ENCODE measurements at places on chromosomes 7 and 10.

GRCh38 chr10:132396494-132397035 lies 435 bp upstream of the PWWP2B start:
- DNase-seq, result peak; percentile 78

DNA sequence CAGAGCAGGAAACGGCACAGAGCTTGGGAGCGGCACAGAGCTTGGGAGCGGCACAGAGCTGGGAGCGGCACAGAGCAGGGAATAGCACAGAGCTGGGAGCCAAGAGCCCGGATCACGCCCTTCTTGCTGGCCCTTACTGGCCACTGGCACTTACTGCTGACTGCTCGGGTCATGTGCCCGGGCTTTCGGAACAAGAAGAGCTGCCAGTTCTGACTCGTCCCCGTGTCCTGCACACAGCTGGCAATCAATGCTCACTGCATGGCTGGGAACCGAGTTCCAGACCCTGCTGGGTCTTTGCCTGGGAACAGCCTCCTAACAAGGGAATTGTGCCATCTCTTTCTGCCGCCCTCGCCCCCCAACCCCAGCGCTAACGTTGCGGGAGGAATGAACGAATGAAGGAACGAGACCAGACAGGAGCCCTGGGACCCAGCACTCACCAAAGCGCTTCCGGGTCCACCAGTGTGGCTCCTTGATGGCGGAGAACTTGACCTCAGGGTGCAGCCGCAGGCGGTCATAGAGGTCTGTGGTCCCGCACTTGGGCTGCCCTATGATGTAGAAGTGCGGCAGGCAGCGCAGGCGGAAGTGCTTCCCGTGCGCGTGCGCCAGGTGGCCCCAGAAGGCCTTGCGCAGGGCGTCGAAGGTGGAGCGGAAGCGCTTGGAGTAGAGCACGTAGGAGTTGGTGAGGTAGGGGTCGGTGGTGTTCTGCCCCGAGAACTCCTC lies 49.1 kb downstream of the CHST15 start:
- no peak for DNase-seq

- no peak for DNase-seq
These were observed 76.5 kb downstream of the ELFN1 start for GRCh38 chr7:1746491-1746975.

- peak; percentile 78 for DNase-seq
These were observed 45.6 kb upstream of the SUN1 start for GRCh38 chr7:786472-787255.

GRCh38 chr10:61028861-61029361 lies 84.9 kb upstream of the RHOBTB1 start:
- DNase-seq, result no peak

DNA sequence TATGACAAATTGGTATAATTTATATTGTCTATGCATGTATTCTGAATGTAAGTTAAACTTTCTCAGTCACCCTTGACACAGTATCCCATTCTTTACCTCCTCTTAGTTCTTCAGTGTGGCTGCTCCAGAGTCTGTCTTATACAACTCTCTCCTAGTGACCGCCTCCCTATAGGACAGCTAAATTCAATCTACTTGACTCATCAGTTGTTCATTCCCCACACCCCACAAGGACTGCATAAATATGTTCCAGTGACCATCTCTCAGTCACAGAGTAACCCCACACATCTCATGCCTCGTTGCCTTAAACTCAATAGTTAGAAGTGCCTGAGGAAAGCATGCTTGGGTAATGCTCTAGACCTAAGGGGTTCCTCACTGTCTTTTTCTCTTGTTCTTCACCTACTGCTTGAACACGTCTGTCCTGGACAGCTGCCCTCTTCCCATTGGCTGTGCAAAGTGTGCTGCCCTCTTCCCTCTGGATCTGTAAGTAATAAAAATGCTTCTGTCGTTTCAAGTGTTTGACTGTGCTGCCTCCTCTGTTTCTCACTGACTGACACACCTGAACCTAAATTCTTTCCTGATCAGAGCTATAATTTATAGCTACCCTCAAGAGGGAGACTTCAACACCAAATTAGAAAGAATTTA lies 494.6 kb upstream of the GRM3 start:
- DNase-seq, result no peak

- DNase-seq, result peak; percentile 82
These were observed 186.8 kb downstream of the PARD3 start for GRCh38 chr10:34628174-34628796.

- DNase-seq, result no peak
These were observed 16.7 kb downstream of the RAMP3 start for GRCh38 chr7:45174328-45174610.

Data from tongue (tissue), 3 donors.